ENCODE measurements at places on chromosomes 2 and 18.

- DNase-seq = no peak
Measured at GRCh38 chr2:205386109-205386508, 296.2 kb upstream of the NRP2 start.

DNA sequence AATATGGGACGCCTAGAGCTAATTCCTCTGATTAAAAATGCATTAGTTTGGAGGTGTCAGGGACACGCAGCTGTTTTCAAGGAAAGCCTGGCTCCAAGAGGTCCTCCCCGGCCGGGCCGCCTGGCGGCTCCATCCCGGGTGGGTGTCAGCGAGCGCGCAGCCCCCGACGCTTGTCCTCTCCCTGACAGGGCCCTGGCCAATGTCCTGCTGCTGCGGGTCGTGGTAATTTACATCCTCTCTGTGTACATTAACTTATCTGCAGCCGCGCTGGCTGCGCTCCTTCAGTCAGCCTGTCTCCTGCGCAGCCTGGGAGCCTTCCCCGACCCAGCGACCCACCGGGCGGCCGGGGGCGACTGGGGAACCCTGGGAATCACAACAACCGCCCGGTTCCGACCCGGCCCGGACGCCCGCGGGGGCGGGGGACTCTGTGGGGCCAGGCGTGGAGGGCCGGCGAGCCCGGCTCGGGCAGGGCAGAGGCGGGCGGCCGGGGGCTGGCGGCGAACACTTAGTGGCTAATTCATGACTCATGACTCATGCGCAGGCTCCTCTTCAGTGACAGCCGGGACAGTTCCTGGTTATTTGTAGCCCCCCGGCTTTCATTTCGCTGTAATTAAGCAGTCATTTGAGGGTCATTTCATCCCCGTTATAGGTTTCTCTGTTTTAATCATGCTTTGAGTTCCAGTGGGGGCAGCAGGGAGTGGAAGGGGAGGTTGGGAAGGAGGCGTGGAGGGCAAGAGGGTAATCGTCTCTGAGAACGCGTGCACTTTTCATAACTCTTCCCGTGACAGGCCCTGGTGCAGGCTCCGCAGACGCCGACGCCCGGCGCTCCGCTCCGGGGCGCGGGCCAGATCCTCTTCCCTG lies 141.9 kb upstream of the CTAGE1 start:
- DNase-seq = no peak

GRCh38 chr2:11505652-11506610 lies 27.9 kb upstream of the GREB1 start:
- DNase-seq = no peak

GRCh38 chr2:15893085-15893484 lies 47.3 kb upstream of the MYCN start:
- no peak for DNase-seq

GRCh38 chr2:62996534-62997186 lies 54.0 kb upstream of the OTX1 start:
- DNase-seq = no peak

GRCh38 chr18:27599202-27599829 lies 414.2 kb upstream of the CHST9 start:
- no peak for DNase-seq

DNA sequence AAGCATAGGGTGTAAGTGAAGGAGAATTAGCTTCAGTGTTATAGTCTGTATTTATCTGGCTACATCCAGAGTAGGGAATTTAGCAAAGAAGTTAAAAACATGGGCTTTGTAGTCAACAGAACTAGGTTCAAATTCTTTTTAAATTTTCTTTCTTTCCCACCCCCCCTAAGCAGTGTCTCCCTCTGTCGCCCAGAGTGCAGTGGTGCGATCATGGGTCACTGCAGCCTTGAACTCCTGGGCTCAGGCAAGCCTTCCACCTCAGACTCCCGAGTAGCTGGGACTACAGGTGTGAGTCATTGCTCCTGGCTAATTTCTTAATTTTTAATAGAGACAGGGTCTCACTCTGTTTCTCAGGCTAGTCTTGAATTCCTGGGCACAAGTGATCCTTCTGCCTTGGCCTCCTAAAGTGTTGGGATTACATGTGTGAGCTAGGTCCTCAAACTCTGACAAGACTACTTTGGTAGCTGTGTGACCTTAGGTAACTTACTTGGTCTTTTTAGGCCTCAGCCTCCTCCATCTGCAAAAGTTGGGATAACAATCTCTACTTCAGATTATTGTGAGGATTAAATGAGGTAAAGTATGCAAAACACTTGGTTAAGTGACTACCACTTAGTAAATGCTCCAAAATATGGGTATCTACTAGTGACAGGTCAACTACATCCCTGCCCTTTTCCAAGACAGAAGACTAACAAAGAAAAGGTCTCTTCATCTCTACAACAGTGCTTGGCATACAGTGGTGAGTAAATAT lies 17.8 kb downstream of the DOK1 start:
- DNase-seq = no peak
